NCI-H2029 treated with DMSO at 0.1 percent for 48 hours (cell line): ENCODE measurements at places on chromosomes 1 and 21.
A peak's percentile ranks its signal among the peaks of the same experiment; 100 is the strongest.

DNA sequence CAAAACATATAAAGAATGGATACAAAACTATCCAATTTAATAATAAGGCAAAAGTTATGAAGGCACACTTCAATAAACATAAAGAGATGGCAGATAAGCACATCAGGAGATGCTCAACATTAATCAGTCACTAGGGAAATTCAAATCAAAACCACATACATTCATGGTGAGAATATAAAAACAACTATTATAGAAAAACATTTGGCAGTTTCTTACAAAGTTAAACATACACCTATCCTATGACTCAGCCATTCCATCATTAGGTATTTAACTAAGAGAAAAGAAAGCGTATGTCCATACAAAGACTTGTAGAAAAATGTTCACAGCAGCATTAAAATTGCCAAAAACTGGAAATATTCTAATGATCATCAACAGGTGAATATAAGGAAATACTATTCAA is 44.3 kb downstream of the KIFAP3 start:
- no peak for DNase-seq

- no peak for DNase-seq
These were observed 30.8 kb downstream of the NEK2 start for GRCh38 chr1:211644653-211645052.

- no peak for DNase-seq
These were observed 20.4 kb upstream of the CCDC27 start for GRCh38 chr1:3731583-3732433.

DNA sequence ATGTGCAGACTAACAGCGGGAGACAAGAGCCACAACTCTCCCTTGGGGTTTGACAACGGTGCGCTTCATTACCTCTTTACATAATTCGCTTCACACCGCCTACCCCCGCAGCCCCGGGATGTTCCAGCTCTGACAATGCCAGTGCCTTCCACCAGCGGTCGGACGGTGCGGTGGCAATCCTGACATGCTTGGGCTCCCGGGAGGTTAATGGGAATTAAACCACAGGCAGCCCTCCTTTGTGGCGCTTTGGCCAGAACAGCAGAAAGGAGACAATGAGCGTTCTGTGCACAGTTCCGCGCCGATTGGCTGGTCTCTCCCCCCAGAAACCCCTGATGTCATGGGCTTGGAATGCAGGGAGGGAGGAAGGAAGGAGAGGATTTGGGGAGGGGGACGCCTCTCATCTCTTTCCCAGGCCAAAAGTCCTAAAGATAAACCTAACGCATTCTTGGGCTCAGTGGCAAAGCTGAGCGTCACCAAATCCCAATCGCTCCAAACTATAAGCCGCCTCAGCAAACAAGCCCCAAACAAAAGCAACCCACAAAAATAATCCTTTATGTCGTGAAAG is 1.3 kb downstream of the CNN3 start:
- peak; percentile 71 for DNase-seq

- DNase-seq = no peak
These were observed 2.2 kb downstream of the PGLYRP3 start for GRCh38 chr1:153310526-153310925.

DNA sequence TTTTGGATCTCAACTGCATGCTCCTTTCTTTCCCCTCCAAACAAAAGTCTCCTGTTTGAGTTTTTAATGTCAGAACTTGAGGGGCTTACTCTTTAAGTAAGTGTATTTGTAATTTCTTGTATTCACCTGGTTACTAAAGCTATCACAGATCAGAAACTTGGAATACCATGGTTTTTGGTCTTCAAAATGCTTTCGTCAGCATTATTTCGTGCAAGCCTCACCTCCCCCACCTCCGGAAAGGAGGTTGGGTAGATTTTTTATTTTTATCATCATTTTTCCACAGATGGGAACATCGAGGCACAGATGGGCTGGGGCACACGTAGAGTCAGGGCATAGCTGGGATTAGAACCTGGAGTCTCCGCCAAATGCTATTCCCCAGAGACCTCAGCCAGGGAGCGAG is 100.7 kb downstream of the IER5 start:
- DNase-seq = no peak

- no peak for DNase-seq
These were observed 4.5 kb downstream of the RAB7B start for GRCh38 chr1:205998457-205999241.

- DNase-seq = no peak
These were observed 7.7 kb downstream of the SNX27 start for GRCh38 chr1:151619489-151620093.

DNA sequence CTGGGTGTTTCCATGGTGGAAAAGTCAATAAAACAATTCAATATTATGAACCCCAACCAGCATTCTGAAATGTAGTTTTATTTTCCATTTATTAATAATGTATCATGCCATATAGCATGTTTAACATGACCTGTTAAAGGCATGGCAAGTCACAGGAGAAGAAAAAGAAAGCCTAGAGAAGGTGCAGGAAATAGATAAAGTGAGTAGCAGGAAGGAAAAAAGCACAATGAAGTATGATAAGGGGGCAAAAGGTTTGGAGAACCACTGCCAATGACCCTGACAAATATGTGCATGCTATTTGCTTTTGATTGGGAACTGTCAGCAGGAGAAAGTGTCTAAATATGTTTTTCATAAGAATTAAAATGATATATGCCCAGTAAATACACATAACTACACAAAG is 85.6 kb downstream of the HMCN1 start:
- no peak for DNase-seq

DNA sequence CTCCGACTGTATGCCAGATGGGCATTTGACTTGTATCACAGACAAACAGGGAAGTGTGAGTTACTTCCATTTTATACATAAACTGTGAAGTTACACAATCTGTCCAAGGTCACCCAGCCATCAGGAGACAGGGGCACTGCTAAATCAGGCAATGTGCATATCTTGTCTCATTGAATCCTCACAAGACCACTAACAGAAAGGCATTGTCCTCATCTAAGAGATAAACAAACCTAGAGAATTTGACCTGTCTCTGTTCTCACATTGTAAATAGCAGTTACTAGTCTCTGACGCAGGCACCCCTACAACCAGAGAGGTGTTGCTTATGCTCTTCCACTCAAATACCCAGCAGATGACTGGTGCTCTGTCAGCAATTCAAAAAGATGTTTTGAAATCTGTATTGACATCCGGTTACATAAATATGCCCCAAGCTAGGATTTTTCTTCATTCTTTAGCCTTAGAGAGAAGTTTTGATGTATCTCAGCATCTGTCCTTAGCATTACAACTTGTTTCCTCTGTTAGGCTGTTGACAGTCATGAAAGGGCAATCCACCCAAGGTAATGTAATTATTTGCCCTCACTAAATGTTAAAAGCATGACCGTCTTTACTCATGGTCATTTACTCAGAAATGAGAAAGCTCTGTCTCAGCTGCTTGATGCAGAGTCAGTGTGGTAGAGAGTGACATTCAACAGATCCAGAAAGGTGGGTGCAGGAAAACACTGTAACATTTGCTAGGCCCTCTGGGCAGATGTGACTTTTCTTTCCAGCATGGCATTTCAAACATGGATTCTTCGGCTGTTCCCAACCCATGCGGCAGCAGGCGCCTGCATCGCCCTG is 51.9 kb upstream of the ZNF326 start:
- no peak for DNase-seq

- DNase-seq = peak; percentile 83
These were observed 2.3 kb downstream of the ANP32E start for GRCh38 chr1:150233359-150234308.

GRCh38 chr1:65247419-65248359 is 61.7 kb upstream of the DNAJC6 start:
- no peak for DNase-seq

- no peak for DNase-seq
These were observed 7.9 kb downstream of the WASF2 start for GRCh38 chr1:27481994-27482620.

GRCh38 chr1:75908717-75909152 is 23.5 kb downstream of the ASB17 start:
- DNase-seq = no peak

GRCh38 chr1:191536791-191537429 is 621.4 kb upstream of the RGS18 start:
- DNase-seq = no peak

DNA sequence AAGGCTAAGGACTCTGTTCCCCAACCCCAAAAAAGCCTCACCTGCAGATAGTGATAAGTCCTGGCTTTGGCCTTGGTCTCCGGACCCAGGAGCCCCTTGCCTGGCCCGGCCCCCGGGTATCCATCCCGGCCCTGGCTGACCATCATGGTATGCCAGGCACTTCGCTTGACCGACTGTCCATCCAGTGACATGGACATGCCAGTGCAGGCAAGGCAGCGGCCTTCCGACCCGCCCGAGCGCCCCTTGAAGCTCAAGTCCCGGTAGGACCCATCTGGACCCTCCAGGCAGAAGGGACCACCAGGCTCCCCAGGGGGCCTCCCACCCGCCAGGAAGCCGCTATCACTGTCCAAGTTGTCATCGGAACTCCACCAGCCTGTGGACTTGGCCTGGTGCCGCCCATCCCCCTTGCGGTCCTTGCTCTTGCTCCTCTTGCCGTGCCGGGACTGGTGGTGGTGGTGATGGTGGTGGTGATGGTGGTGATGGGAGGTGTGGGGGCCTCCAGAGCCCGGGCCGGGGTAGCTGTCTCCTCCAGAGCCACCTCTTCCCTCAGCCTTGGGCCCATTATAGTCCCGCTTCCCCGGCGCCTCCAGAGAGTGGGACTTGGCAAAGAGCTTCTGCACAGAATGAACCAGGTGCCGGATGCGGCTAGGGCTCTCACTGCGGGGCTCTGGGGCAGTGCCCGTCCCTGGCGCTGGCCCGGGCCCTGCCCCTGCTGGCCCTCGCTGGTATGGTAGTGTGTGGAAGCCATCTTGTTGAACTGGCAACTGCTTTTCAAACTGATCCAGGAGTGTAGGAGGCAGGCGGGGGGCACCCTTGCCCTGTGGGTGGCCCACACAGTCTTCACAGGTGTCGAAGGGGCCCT is 25.0 kb downstream of the DLGAP3 start:
- DNase-seq = no peak

DNA sequence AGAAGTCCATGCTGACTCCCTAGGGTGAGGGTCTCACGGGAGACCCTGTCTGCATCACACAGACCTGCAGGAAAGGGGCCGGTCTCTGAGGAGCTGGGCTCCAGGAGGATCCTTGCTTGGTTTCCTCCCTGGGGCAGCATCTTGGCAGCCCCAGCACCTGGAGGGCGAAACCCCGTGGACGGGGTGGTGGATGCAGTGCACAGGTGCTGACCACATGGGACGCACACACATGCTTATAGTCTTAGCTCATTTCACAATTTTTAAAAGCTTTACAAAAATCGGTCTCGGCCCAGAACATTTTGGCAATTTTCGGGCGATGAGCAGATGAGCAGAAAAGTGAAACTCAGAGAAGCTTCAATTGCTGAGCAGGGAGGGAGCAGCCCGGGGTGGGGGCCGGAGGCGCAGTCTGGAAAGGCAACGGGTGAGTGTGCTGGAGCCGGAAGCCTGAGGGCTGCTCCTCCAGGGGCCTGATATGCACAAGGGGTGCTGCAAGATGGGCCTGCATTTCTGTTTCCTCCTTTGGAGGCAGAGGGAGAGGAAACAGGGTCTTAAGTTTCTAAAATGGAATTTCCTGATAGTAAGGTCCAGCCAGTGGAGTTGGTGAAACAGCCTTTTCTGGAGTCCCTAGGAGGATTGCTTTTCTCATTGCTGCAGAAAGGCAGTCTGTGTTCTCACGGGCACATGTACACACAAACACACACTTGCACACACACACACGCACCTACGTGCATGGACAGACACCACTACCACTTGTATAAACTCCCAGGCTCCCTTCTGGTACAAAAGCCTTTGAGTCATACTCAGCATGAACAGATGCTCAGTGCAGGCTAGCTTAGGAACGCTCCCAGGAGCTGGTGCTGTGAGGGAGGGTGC is 60.6 kb downstream of the SCCPDH start:
- DNase-seq = no peak

- DNase-seq = no peak
These were observed 178.3 kb downstream of the TRABD2B start for GRCh38 chr1:47818682-47819573.

GRCh38 chr1:107342316-107342715 is 201.5 kb downstream of the NTNG1 start:
- DNase-seq = no peak

DNA sequence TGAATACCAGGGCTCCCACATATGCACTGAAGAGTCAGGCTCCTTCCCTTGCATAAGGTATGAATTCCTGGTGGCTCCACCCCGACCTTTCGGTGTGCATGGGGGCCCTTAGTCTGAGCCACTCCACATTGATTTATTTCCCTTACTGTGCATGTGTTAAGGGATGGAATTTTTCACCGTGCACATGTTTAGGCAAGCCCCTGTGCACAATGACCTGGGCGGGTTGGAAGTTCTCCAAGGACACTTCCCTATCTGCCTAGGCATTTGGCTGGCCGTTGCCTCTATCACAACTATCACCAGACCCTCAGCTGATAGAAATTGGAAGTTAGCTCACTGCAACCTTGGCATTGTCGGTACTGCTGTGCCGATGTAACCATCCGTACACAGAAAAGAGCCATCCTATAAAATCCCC is 9.7 kb downstream of the S100A6 start:
- no peak for DNase-seq

DNA sequence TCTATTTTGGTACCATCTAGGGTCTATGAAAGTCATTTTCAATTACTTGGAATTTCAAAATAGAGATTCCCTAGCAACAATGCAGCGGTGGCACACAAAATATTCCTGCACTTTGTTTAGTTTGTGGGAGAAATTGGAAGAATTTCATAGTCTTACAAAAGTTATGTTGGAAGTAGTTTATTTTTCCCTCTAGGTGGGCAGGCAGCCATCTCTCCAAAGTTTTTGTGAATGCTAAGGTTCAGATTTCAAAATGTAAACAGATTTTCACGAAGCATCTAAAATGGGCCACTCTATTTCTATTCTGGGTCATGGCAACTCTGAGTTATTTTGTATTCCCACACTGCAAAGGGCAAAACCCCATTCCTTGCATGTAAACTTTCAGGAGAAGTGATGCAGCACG is 8.0 kb downstream of the SMCP start:
- no peak for DNase-seq

GRCh38 chr21:35953597-35953996 is 106.7 kb downstream of the SETD4 start:
- DNase-seq = no peak

DNA sequence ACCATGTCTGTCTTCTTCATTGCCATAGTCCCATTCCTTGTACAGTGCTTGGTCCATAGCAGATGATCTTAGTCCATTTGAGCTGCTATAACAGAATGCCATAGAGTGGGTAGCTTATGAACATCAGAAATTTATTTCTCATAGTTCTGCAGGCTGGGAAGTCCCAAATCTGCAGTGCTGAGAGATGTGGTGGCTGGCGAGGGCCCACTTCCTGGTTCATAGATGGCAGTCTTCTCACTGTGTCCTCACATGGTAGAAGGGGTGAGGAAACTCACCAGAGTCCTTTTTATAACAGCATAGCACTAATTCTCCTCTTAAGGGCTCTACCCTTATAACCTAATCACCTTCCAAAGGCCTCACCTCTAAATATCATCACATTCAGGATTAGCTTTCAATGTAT is 23.1 kb upstream of the RAP1A start:
- no peak for DNase-seq

DNA sequence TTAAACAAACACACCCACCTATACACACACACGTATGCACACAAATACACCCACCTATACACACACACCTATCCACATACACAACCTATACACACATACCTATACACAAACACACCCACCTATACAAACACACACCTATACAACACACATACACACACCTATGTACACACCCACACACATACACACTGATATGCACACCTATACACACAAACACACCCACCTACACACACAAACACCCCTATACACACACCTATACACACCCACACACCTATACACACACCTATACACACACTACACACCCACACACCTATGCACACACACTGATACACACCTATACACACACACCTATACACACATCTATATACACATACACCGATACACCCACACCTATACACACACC is 115.7 kb upstream of the VAMP3 start:
- DNase-seq = no peak
